Mesenchymal stem cell (in vitro differentiated cells and primary cell): ENCODE measurements at places on chromosomes 13 and 19.
A peak's percentile ranks its signal among the peaks of the same experiment; 100 is the strongest.

GRCh38 chr13:106246242-106246641 is 289.2 kb downstream of the EFNB2 start:
- no peak for DNase-seq

- no peak for DNase-seq
Observed at GRCh38 chr13:93708308-93709075, 481.9 kb downstream of the GPC6 start.

DNA sequence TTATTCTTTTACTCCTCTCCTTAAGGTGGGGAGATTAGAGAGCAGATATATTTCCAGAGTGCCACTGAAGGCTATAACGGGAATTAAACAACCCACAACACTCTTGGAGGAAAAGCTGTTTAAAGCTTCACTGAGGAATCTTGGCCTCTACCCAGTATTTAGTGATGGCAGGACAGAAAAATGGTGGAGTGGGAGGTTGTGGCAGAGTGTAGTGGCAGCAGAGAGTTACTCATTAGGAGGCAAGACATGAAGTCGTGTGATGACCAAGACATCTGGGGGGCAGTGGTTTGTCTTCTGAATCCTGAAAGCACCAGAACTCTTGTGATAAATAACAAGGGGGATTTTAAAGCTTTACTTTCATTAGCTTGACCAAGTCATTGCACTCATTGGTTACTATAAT is 563.5 kb upstream of the SLITRK5 start:
- DNase-seq = no peak

- DNase-seq = no peak
Observed at GRCh38 chr13:114070098-114070799, 62.2 kb downstream of the RASA3 start.

GRCh38 chr13:20197361-20197834 is 4.7 kb upstream of the GJB2 start:
- peak; percentile 59 for DNase-seq

GRCh38 chr19:16257509-16258002 is 59.8 kb downstream of the AP1M1 start:
- no peak for DNase-seq

DNA sequence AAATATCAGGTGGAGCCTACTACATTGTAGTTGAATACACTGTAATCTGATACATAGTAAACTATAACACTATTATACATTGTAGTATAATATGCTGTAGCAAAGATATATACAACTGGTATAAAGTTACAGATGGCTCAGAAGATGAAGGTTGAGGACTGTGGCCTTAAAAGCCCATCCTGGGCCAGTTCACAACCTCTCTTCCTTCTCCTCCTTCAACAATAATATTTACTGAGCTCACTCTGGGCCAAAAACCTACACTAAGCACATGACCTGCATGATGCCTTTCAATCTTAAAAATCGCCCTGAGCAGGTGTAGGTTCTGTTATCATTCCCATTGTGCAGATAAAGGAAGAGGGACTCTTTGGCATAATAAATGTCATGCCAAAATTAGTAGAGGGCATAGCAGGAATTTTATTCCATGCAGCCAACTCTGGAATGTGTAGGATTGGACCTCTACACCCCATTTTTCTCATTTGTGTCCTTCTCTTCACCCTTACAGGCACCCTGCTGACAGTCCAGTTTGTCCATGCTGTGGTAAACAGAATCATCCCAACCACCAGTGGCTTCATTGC is 14.6 kb upstream of the SIN3B start:
- DNase-seq = peak; percentile 57

DNA sequence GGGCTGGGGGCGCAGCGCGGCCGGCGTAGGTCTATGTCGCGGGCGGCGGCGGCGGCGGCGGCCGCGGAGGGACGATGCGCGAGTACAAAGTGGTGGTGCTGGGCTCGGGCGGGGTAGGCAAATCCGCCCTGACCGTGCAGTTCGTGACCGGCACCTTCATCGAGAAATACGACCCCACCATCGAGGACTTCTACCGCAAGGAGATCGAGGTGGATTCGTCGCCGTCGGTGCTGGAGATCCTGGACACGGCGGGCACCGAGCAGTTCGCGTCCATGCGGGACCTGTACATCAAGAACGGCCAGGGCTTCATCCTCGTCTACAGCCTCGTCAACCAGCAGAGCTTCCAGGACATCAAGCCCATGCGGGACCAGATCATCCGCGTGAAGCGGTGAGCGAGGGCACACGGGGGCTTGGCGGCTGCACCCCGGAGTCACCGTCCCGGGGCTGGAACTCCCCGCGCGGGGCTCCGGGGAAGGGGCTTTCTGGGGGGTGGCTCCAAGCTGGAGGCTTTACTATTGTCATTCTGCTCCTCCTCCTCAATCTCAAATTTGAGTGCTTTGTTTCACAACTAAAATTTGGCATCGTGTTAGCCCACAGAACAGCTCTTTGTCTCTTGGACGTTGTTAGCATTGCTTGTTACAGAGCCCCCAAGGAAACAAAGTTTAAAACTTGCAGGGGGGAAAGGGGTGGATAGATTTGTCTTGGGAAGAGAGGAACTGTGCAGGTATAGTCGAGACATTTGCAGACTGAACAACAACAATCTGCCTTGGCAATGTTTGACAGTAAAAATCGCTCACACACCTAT is 630 bp downstream of the RAP2A start:
- DNase-seq = peak; percentile 51

- no peak for DNase-seq
Observed at GRCh38 chr13:32284927-32285632, 30.1 kb downstream of the ZAR1L start.

- no peak for DNase-seq
Observed at GRCh38 chr13:40656358-40656757, 10.1 kb downstream of the FOXO1 start.

DNA sequence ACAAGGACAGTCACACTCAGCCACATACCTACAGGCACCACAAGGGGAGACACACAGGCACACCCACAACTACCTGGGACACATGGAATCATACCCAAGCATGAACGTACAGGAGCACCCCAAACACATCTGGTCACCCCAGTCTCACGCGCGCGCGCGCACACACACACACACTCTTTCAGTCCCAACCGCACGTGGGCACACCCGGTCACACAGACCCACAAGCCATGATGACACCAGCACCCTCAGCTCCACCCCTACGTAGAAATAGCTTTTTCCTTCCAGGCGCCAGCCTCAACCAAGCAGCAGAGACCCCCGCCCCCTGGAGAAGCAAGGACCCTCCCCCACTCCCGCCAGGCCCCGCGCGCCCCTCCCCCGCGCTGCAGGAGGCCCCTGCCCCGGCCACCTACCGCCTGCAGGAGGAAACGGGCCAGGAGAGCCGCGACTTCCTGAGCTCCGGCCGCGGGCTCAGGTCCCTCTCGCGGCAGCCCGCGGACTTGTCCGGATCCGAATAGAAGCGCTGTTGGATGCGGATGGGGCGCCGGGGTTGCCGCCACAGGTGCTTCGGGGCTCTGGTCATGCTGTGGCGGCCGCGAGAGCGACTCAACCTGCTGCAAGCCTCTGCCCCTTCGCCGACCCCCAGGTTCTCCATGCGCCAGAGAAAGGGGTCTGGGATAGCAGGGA is 6.4 kb upstream of the PDE4C start:
- DNase-seq = peak; percentile 47
